ENCODE measurements at places on chromosomes 7 and 10. TPM values are rescaled to one million over a fixed set of nuclear protein-coding genes. Genes with fewer than 3 reads are reported as not detected.

SPDYE9 gene
- polyA plus RNA-seq = not detected

SGPL1 gene
- polyA plus RNA-seq = 16.1 TPM

SPDYE2B gene
- polyA plus RNA-seq = not detected

URGCP gene
- polyA plus RNA-seq = 18.3 TPM

SFTPD gene
- not detected for polyA plus RNA-seq

TET1 gene
- polyA plus RNA-seq = 4.7 TPM

HOXA1 gene
- 0.58 TPM for polyA plus RNA-seq

OPN1SW gene
- not detected for polyA plus RNA-seq

ELFN1 gene
- 0.26 TPM for polyA plus RNA-seq

CD36 gene
- polyA plus RNA-seq = 102 TPM

NACAD gene
- polyA plus RNA-seq = 0.41 TPM

MKRN1 gene
- polyA plus RNA-seq = 52.6 TPM

ARMS2 gene
- not detected for polyA plus RNA-seq

HMX3 gene
- not detected for polyA plus RNA-seq

RADIL gene
- 0.85 TPM for polyA plus RNA-seq

Data from fibroblast of lung (primary cell).